Left ventricle myocardium inferior (tissue), 1 donor: ENCODE measurements at places on chromosomes 5 and 9.

GRCh38 chr9:134550584-134550983 is 91.0 kb upstream of the COL5A1 start:
- no peak for DNase-seq

DNA sequence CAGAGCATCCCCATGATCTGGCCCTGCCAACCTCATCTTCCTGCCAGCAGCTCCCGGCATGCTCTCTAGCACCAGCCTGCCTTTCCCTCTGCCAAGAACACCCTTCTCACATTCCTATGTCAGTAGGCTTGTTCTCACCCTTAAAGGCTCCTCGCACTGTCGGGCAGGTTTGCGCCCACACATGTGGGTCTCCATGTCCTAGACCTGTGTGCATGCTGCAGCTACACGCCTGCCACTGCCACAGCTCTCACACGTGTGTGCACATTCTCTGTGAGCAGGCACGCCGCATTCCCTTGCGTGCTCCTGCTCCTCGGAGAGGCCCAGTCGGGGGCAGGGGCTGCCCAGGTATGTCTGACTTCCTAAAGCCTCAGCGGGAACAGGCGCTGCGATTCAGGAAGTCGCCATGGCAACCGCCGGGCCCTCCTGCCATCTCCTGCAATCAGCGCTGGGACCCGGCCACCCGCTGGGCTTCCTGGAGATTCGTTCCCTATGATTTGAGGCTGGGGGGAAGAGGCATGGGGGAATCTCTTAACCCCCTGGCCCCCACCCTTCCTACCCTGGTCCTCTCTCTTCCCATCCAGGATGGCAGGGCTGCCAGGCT is 28.1 kb downstream of the NDUFA8 start:
- DNase-seq: peak; percentile 43

- no peak for DNase-seq
These were observed 97.0 kb upstream of the VCAN start for GRCh38 chr5:83374547-83374946.

- DNase-seq: no peak
These were observed 4.9 kb downstream of the PDCD1LG2 start for GRCh38 chr9:5515261-5515650.

- DNase-seq: no peak
These were observed 3.0 kb downstream of the NKX2-5 start for GRCh38 chr5:173231996-173232498.

DNA sequence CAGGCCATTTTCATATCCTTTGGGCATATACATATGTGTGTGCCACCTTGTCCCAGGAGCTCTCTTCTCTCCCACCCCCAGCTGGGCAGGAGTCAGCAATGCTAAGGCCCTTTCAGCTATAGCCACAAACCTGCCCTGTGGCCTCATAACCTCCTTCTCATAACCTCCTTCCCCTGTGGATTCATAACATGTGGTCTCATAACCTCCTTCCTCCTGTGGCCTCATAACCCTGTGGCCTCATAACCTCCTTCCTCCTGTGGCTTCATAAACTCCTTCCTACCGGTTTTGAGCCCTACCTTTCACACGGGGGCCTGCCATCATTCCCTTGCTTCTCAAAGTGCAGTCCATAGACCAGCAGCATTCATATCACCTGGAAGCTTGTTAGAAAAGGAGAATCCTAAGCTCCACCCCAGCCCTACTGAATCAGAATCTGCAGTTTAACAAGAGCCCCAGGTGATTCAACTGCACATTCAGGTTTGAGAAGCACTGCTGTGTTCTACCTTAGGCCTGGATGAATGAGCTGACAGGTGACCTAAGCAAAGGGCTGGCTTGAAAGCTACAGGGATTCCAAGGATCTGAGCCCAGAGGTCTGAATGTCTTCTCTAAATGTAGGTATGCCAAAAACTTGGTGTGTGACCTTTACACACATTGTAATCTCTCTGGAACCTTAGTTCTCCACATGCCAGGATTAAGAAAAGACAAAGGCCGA is 41.9 kb upstream of the PLPP6 start:
- DNase-seq: no peak

- DNase-seq: no peak
These were observed 11.1 kb downstream of the PRRC2B start for GRCh38 chr9:131404987-131405386.

DNA sequence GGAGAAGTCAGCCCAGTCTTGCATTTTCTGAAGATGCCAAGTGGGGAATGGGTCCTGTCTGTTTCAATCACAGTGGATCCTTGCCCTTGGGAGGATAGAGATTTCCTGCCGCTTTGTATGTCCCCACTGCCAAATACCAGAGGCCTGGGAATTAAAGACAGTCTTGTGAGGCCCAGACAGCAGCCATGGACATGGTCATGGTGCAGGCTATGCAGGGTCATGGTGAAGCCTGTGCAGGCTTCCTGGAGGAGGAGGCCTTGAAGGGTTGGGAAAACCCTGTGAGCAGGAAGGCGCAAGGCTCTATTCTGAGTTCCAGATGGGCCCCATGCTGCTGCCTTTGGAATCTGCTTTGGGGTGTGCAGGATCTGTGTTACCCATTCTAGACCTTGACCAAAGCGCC is 57.3 kb upstream of the PITX1 start:
- no peak for DNase-seq

DNA sequence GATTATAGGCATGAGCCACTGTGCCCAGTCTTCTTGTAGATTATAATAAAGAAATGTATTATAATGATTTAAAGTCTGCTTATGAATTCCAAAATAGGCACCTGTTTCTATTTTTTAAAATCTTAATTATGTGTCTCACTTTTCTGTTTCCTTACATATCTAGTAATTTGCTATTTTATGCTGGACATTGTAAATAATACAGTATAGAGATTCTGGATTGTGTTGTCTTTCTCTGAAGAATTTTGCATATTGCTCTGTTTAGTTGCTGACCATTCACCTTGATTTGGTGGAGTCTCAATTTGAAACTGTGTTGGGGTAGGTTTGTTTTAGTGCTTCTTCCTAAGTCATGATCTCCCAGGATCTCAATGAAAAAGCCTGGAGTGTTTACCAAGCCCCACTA is 102.8 kb downstream of the C9orf50 start:
- DNase-seq: no peak

GRCh38 chr5:30804739-30805505 is 388.6 kb upstream of the CDH6 start:
- no peak for DNase-seq

DNA sequence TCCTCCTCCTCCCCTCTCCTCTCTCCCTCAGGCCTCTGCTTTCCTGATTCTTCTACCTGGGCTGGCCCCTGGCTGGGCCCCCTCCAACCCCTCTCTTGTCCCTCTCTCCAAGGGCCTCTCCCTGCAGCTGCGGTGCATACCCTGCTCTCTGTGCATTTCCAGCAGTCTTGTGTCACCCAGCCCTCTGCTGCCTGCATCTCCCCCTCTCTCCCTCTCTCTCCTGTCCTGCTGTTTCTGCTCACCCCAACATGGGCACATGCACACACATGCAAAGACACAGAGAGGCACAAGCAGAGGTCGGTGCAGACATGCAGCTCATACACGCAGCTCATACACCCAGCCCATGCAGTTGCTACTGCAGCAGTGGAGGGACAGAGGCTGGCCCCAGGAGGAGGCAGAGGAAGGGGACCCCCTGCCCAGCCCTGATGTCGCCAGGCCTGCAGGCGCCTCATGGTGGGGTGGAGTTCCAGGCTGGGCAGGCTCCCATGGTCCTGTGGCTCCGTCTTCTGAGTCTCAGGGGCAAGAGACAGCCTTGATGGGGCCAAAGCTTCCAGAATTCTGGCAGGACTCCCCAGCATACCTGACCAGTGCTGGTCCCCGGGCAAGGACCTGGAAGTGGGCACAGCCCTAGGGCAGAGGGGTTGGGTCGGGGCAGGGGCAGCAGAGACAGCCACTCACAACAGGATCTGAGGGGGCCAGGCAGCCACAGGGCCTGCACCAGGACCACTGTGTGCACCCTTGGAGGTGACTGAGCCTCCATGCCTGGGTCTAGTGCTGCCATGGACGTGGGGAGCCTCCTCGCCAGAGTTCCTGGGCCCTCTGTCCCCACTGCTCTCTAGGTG is 216.9 kb downstream of the C9orf50 start:
- no peak for DNase-seq

DNA sequence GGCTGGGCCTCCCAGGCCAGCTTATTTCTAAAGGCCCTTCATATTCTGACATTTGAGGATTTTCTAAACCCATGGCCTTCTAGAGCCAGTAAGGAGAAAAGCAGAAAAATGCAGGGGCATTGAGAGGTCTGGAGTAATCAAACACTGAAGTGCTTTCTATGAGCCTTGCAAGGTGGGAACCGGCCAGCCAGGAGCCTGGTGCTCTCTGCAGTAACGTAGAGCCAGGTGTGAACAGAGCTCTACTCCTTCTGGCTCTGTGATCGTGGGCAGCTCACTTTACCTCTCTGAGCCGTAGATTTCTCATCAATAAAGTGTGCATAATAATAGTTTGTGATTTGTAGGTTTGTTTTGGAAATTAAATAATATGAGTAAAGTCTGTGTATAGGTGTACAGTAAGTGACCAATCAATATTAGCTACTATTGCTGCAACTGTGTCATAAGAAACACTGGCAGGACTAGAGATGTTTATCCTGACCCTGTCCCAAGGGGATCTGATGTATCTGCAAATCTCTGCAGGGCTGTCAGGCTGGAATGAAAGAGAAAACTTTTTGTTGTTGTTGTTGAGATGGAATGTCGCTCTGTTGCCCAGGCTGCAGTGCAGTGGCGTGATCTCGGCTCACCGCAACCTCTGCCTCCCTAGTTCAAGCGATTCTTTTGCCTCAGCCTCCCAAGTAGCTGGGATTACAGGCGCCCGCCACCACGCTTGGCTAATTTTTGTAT is 2.7 kb downstream of the SYNPO start:
- DNase-seq: peak; percentile 17

DNA sequence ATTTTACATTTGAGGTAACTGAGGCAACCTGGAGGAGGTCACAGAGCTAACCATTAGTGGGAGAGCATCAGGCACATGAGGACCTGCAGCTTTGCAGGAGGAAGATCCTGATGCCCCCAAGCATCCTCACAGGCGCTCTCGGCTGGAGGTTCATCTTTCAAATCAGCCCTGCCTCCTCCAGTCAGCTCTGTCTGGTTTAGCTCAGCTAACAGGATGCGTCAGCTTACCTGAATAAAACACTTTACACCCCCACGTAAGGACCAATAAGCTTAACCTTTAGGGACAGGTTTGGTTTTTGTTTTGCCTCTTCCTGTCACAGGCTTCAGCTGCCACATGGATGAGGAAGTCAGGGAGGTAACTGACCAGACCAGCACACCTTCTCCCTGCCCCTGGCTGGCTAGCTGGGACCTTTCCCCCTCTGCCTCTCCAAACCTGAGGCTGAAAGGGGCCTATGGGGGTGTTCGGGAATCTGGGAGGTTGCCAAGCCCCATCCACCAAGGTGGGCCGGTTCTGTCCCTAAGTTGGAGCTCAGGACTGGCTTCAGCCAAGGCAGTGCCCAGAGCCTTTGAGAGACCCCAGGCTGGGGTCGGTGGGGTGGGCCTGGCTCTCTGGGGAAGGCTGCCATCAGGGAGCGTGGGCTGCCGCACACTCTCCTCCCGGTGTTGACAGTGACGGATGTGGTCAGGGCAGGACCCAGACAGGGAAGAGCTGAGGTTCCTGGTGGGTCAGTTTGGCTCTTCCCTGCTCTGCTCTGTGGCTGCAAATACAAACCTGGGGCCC is 20.0 kb upstream of the FCN1 start:
- no peak for DNase-seq

DNA sequence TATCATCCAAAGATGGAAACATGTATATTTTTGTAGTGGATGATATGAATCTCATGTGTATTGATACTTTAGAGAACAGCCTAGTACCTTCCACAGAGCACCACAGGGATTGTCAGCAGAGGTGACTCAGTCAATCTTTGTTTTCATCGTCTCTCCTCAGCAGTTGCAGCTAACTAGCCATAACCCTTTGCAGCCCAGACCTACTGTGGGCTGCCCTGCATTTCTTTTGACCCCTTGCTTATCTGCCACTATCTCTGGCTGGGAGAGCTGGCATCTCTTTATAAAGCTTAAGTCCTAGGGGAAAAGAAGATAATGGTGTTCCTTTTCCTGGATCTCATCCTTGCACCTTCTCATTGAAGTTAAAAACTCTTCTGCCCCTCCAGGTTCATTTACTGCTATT is 28.7 kb downstream of the HMGCR start:
- no peak for DNase-seq

DNA sequence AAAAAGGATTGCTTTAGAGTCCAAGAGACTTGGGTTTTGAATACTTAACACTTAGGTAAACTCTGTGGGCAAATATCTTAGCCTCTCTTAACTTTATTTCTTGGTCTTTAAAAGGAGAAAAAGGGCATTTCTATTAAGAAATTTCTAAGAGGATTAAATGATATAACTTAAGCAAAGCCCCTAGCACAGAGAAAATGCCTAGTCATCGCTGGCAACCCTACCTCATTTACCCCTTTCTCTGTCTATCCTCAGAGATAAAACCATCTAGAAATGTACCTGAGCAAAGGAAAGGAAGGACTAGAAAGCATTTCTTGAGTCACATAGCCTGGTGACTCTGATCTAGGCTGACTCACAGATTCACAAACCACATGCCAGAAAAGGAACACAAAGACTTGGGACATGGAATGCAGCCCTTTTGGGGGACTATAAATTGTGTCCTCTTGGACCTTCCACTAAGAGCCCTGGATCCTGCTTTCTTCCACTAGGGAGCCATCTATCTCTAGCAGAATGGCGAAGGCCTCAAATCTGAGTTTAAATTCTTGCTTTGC is 120.6 kb downstream of the FOXD1 start:
- DNase-seq: no peak

GRCh38 chr5:120913396-120913795 is 449.3 kb downstream of the PRR16 start:
- no peak for DNase-seq

- peak; percentile 18 for DNase-seq
These were observed 1.2 kb downstream of the F2RL1 start for GRCh38 chr5:76819851-76820525.

DNA sequence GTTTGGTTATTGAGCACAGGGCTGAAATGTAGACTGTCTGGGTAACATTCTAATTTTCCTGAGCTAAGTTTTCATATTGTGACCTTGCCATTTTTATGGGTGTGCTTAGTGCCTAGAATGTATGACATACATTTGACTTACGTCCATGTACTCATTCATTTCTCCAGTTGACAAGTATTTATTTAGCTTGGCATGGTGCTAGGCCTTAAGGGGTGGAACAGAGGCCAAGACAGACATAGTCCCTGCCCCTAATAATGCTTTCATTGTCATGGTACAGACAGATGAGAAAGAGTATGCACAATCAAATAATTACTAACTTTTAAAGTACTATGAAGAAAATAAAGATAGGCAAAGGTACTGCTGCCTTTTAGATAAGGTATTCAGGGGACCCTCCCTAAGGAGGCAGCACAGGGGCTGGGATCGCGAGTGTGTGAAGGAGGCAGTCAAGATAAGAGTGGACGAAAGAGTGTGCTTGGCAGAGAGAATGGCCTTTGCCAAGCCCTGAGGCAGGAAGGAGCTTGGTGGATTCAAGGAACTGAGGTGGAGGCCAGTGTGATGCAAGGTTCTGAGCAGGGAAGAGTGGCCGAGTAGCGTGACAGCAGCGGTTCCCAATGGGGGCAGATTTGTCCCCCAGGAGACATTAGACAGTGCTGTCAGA is 128.0 kb downstream of the PIP5K1B start:
- DNase-seq: no peak
